Natural killer cell (primary cell): ENCODE measurements at places on chromosomes 13 and 19. TPM values are rescaled to one million over a fixed set of nuclear protein-coding genes. Genes with fewer than 3 reads are reported as not detected.

GRCh38 chr19:30361721-30362120 lies 10.5 kb upstream of the ZNF536 start:
- H3K27ac ChIP-seq = no peak overlapping the region
- no peaks in the 10 kb centered on the region for H3K27me3 ChIP-seq
- no peak for DNase-seq

DNA sequence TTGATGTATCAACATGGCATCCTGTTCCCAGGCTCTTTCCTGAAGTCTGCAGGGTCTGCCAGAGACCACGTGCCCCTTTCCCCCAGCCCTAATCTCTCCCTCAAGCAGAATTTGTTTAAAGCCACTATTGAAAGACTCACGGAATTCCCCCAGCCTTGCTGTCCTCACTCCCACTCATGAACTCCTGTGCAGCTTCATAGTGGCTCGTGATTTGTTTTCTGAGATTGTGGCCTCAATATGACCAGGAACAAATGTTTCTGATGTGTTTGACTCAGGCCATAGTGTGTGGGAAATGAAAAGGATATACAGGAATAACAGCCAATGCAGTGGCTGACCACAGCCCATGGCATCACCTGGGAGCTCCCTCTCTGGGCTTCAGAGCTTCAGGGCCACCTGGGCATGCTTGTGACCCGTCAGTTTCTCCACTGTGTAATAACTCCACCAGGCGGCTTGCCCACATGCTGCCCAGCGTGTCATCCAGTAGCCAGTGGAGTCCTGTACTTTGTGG lies 8.1 kb upstream of the SERPINE3 start:
- no peak for DNase-seq
- peaks cover 13% of the 10 kb centered on the region for H3K4me1 ChIP-seq
- no peak overlapping the region for H3K4me3 ChIP-seq
- no peak overlapping the region for H3K27ac ChIP-seq
- peaks cover 2% of the 10 kb centered on the region for H3K27me3 ChIP-seq

GRCh38 chr19:38158730-38159129 lies 65.3 kb downstream of the DPF1 start:
- no peak overlapping the region for H3K27ac ChIP-seq
- peaks cover 20% of the 10 kb centered on the region for H3K36me3 ChIP-seq
- H3K27me3 ChIP-seq = no peaks in the 10 kb centered on the region

- H3K4me1 ChIP-seq = no peaks in the 10 kb centered on the region
- no peaks in the 10 kb centered on the region for H3K27me3 ChIP-seq
- DNase-seq = no peak
- H3K4me3 ChIP-seq = no peak overlapping the region
Observed at GRCh38 chr19:39137131-39137530, 11.5 kb downstream of the PAK4 start.

GRCh38 chr19:40521276-40521675 lies 54.5 kb downstream of the SPTBN4 start:
- no peaks in the 10 kb centered on the region for H3K27me3 ChIP-seq
- no peaks in the 10 kb centered on the region for H3K4me1 ChIP-seq
- no peak overlapping the region for H3K27ac ChIP-seq
- DNase-seq = peak; percentile 44
- H3K4me3 ChIP-seq = no peak overlapping the region

DNA sequence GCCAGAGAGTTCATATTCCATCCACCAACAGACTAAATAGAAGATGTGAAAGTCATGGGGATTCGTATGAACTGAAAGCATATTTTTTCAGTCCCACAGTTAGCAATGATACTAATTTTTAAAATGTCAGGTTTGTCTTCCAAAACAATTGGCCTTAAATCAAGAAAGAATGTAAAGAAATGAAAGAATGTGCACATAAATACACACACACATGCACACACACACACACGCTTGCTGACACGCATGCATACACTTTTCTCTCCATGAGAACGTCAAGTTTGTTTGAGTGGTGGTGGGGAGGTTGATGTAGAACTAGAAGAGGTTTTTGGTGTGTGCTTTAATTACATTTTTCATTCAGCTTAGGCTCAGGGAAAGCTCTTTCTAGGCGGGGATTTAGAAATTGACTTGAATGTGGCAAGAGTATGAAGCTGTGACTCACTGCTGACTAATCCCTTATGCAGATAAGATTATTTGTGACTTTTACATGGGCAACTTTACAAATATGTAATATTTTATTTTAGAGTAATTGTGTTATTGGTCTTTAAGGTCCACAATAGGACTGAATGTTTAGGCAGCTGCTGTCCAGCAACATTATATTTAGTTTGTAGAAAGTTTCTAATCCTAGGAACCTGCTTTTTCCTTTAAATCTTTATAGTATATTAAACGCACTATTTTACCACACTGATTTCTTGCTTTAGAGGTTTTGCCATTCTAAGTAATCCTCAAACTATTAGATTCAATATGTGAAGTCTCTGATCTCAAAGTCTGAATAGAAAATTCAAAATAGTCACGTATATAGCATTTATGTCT lies 18.8 kb downstream of the FLT1 start:
- no peak overlapping the region for H3K27ac ChIP-seq
- no peaks in the 10 kb centered on the region for H3K36me3 ChIP-seq
- no peaks in the 10 kb centered on the region for H3K4me1 ChIP-seq
- peaks cover 4% of the 10 kb centered on the region for H3K27me3 ChIP-seq
- H3K4me3 ChIP-seq = no peak overlapping the region

- no peaks in the 10 kb centered on the region for H3K27me3 ChIP-seq
- peak; percentile 33 for DNase-seq
- peaks cover 16% of the 10 kb centered on the region for H3K4me1 ChIP-seq
- peak overlapping the region; percentile 42 for H3K27ac ChIP-seq
- no peaks in the 10 kb centered on the region for H3K36me3 ChIP-seq
Observed at GRCh38 chr13:48562296-48563066, 29.6 kb upstream of the RCBTB2 start.

DNA sequence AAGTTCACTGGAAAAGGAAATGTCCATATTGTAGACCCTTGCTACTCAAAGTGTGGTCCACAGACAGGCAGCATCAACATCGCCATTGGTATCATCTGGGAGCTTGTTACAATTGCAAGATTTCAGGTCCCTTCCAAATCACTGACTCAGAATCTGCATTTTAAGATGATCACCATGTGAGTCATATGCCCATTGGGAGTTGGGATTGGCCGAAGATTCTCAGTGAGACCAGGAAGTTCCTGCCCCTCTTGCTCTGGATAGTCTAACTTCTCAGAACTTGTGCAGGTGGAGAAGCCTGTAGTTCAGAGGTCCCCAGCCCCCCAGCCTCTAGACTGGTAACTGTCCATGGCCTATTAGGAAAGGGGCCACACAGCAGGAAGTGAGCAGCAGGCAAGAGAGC lies 48.9 kb upstream of the URAD start:
- no peaks in the 10 kb centered on the region for H3K36me3 ChIP-seq
- H3K4me3 ChIP-seq = no peak overlapping the region
- H3K27ac ChIP-seq = no peak overlapping the region

GRCh38 chr19:13931391-13932148 lies 6.6 kb downstream of the PODNL1 start:
- H3K36me3 ChIP-seq = peaks cover 9% of the 10 kb centered on the region
- H3K4me3 ChIP-seq = no peak overlapping the region
- H3K4me1 ChIP-seq = no peaks in the 10 kb centered on the region
- no peaks in the 10 kb centered on the region for H3K27me3 ChIP-seq

DNA sequence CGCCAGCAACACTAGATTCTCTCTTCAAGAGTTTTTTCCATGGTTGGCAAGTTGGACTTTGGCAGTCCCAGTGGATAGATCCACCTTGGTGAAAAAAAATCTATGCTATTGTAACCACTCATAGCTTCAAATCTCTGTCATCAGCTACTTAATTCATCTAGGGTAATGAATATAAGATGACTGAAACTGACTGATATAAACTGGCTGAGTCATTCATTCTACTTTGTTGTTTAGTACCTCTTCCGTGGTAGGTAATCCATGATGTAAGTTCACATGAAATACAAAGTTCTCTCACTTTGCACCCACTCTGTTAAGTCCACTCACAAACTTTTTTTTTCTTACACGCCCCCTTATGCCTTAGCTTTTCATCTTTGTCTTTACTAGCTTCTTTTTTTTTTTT lies 1381.5 kb downstream of the SLITRK5 start:
- no peak overlapping the region for H3K4me3 ChIP-seq
- no peaks in the 10 kb centered on the region for H3K27me3 ChIP-seq
- H3K27ac ChIP-seq = no peak overlapping the region
- no peaks in the 10 kb centered on the region for H3K36me3 ChIP-seq
- H3K4me1 ChIP-seq = no peaks in the 10 kb centered on the region

GRCh38 chr19:5694167-5694955 lies 4.3 kb downstream of the RPL36 start:
- peaks cover 57% of the 10 kb centered on the region for H3K36me3 ChIP-seq
- H3K4me3 ChIP-seq = no peak overlapping the region
- H3K4me1 ChIP-seq = peaks cover 22% of the 10 kb centered on the region
- H3K27ac ChIP-seq = no peak overlapping the region

GRCh38 chr13:100564444-100565223 lies 24.0 kb downstream of the GGACT start:
- H3K27me3 ChIP-seq = no peaks in the 10 kb centered on the region
- H3K4me3 ChIP-seq = no peak overlapping the region
- no peaks in the 10 kb centered on the region for H3K4me1 ChIP-seq
- no peaks in the 10 kb centered on the region for H3K36me3 ChIP-seq

DNA sequence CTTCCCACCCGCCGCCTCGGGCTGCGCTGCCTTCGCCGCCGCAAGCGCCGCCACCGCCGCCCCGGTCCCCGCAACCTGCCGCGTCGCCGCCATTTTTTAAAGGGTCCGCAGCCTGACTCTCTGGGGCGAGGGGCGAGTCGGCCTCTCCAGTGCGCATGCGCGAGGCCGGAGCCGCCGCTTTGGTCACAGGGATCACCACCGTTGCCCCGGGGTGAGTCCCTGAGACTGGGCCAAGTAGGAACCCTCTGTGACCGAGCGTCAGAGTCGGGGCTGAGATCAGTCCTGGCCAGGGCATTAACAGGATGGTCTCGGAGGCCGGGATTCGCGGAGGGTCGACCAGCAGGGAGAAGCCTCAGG lies 42.6 kb downstream of the ZNF146 start:
- no peak overlapping the region for H3K4me3 ChIP-seq
- no peak for DNase-seq
- no peak overlapping the region for H3K27ac ChIP-seq
- H3K36me3 ChIP-seq = no peaks in the 10 kb centered on the region
- no peaks in the 10 kb centered on the region for H3K27me3 ChIP-seq

GRCh38 chr13:45361596-45362206 lies 20.7 kb upstream of the TPT1 start:
- peaks cover 2% of the 10 kb centered on the region for H3K36me3 ChIP-seq
- no peak overlapping the region for H3K4me3 ChIP-seq

DNA sequence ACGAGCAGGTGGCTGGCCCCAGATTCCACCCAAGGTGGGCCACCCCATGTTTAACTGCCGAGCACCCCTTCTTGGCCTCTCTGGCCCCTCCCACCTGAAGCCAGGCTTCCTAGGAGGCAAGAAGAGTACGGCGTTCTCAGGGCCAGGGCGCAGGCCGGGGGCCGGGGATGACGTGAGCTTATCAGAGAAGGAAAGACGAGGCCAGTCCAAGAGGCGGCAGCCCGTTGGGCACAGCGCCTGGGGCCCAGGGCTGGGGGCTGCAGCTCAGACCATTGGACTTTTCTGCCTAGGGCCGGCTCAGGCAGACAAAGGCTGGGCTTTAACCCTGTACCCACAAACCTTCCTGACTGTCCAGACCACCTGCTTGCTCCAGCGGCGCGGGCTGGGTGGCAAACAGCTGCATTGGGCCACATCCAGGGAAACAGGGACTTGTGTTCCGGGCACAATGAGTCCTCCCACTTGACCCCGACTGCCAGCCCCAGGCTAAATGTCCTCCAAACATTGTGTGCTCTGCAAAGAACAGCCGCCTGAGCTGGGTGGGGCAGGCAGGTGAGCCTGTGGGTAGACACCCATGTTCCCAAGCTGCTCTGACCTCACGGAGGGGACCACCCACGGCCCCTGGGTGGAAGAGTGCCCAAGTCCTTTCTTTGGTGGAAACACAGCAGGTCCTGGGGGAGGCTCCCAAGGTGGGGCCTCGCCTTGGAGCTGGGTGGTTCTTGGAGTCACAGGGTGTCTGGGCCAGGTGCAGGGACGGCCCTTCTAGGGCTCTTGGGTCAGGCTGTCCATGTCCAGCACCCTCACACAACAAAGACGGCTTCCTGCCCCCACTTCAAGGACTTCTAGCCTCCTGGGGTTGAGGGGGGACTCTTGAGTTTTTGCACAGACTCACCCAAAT lies 21.9 kb downstream of the COMP start:
- no peaks in the 10 kb centered on the region for H3K36me3 ChIP-seq
- H3K27me3 ChIP-seq = no peaks in the 10 kb centered on the region
- no peak for DNase-seq
- no peaks in the 10 kb centered on the region for H3K4me1 ChIP-seq
- H3K4me3 ChIP-seq = no peak overlapping the region

GRCh38 chr19:45215391-45216191 lies 29.6 kb downstream of the EXOC3L2 start:
- peaks cover 21% of the 10 kb centered on the region for H3K27me3 ChIP-seq
- no peaks in the 10 kb centered on the region for H3K36me3 ChIP-seq
- H3K27ac ChIP-seq = no peak overlapping the region

GRCh38 chr19:9178901-9179300 lies at the start of gene OR7D2:
Gene OR7D2 (plus strand): TSS chr19:9178979. CDS start chr19:9185782, 6,803 bp downstream.
- H3K36me3 ChIP-seq = no peaks in the 10 kb centered on the region
- H3K27ac ChIP-seq = no peak within 1 kb of the TSS
- no peaks in the 10 kb centered on the region for H3K27me3 ChIP-seq
- no peak for DNase-seq
- H3K4me1 ChIP-seq = no peaks in the 10 kb centered on the region

- no peaks in the 10 kb centered on the region for H3K4me1 ChIP-seq
- H3K27ac ChIP-seq = no peak overlapping the region
- H3K27me3 ChIP-seq = no peaks in the 10 kb centered on the region
- no peak for DNase-seq
Observed at GRCh38 chr13:43769529-43769928, 17.2 kb downstream of the ENOX1 start.

Gene SPACA4
- total RNA-seq = not detected

Gene ZNF433
- 3.9 TPM for total RNA-seq

Gene KRTDAP
- not detected for total RNA-seq

Gene CD22
- 6.0 TPM for total RNA-seq

Gene SGTA
- total RNA-seq = 35.2 TPM

Gene RNF225
- total RNA-seq = not detected

Gene FGF22
- total RNA-seq = 0.58 TPM

Gene ZNF850
- 1.7 TPM for total RNA-seq

Gene PCP2
- 7.7 TPM for total RNA-seq

Gene ISOC2
- total RNA-seq = 9.5 TPM

Gene ZIM2
- not detected for total RNA-seq
